ENCODE measurements at places on chromosomes 5 and 9.

GRCh38 chr5:144742361-144742760, 571.7 kb downstream of the KCTD16 start:
- no peak for DNase-seq

DNA sequence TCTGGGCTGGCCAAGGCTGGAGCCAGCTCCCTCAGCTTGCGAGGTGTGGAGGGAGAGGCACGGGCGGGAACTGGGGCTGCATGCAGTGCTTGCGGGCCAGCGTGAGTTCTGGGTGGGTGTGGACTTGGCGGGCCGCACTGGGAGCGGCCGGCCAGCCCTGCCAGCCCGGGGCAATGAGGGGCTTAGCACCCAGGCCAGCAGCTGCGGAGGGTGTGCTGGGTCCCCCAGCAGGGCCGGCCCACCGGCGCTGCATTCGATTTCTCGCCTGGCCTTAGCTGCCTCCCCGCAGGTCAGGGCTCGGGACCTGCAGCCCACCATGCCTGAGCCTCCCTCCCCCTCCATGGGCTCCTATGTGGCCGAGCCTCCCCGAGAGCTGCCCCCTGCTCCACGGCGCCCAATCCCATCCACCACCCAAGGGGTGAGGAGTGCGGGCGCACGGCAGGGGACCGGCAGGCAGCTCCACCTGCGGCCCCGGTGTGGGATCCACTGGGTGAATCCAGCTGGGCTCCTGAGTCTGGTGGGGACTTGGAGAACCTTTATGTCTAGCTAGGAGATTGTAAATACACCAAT, 302.6 kb upstream of the ADAMTS16 start:
- DNase-seq = no peak

GRCh38 chr5:127136908-127137307, 63.6 kb upstream of the C5orf63 start:
- DNase-seq = no peak

DNA sequence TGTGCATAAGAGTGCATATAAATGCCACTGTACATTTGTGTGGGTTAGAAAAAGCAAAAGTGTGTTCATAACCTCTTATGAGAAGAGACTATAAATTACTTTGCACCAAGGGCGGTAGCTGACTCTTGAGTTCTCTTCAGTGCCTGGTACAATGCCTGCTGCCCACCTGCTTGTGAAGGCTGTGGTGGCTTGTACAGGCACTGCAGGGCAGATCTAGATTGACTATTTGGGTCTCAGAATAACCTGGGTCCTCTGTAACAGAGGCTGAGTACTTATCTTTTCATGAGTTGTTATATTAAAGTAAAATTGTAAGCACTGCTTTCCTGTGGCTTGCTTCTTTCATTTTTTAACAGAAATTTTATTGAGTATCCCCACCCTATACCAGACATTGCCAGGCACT, 22.8 kb downstream of the LMNB1 start:
- no peak for DNase-seq

GRCh38 chr5:38922199-38922598, 76.4 kb downstream of the OSMR start:
- peak; percentile 28 for DNase-seq

DNA sequence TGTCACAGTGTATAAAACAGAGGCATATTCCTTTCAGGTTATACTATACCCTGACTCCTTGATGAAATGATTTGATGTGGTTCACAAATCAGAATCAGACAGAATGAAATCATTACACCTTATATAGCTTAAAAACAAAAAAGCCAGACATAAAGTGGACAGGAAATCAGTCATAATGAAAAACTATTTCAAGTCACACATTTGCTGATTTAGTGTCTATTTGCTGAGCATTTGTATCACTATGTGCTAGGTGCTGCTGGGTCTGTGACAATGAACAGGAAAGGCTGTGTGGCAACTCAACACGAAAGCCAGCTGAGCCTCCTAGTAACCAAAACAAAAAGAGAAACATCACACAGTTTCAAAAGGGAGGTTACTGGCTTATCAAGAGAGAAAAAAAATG, 194.0 kb downstream of the EFNA5 start:
- DNase-seq = no peak

- DNase-seq = no peak
These were observed 18.8 kb upstream of the KIF2A start for GRCh38 chr5:62287237-62287636.

Measured in stimulated activated CD8-positive, alpha-beta memory T cell treated with anti-CD3 and anti-CD28 coated beads, Interleukin-12 subunit alpha, Interleukin-12 subunit beta, amount 100 ng/mL, for 1 hour (primary cell).